Sigmoid colon (tissue), 7 donors: ENCODE measurements at places on chromosomes 2 and 18. TPM values are rescaled to one million over a fixed set of nuclear protein-coding genes. Genes with fewer than 3 reads are reported as not detected.

Gene FBXO36
- 3.0 TPM for total RNA-seq

Gene ADRA2B
- 0.49 TPM for total RNA-seq

GRCh38 chr18:21682371-21683051 lies 22.1 kb downstream of the ABHD3 start:
- H3K27me3 ChIP-seq, result no peaks in the 10 kb centered on the region
- no peaks in the 10 kb centered on the region for H3K36me3 ChIP-seq
- peak overlapping the region; percentile 73 for H3K27ac ChIP-seq
- peaks cover 10% of the 10 kb centered on the region for H3K4me1 ChIP-seq
- DNase-seq, result no peak

DNA sequence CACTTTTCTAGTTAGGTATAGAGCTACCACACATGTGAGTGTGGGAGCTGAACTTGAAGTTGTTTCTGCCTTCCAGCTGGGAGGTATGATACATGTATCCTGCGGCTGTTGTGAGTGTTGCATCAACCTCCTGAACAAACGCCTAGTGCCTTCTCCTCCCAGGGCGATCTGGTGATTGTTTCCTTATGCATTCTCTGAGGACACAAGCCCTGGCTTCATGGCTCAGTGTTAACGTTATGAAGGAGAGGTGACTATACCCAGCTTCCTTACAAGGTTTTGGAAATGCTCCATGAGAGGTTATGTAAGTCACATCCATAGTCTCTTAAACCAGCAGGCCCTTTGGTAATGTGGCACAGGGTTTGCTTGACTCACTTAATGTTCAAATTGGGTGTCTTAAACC lies 64.9 kb downstream of the SPRED2 start:
- no peaks in the 10 kb centered on the region for H3K27me3 ChIP-seq
- peak overlapping the region; percentile 60 for H3K27ac ChIP-seq
- no peak overlapping the region for H3K4me3 ChIP-seq
- H3K36me3 ChIP-seq, result no peaks in the 10 kb centered on the region

- H3K4me1 ChIP-seq, result no peaks in the 10 kb centered on the region
- DNase-seq, result no peak
- no peak overlapping the region for H3K4me3 ChIP-seq
- H3K27ac ChIP-seq, result no peak overlapping the region
Observed at GRCh38 chr2:220987839-220988238, 584.3 kb downstream of the EPHA4 start.

DNA sequence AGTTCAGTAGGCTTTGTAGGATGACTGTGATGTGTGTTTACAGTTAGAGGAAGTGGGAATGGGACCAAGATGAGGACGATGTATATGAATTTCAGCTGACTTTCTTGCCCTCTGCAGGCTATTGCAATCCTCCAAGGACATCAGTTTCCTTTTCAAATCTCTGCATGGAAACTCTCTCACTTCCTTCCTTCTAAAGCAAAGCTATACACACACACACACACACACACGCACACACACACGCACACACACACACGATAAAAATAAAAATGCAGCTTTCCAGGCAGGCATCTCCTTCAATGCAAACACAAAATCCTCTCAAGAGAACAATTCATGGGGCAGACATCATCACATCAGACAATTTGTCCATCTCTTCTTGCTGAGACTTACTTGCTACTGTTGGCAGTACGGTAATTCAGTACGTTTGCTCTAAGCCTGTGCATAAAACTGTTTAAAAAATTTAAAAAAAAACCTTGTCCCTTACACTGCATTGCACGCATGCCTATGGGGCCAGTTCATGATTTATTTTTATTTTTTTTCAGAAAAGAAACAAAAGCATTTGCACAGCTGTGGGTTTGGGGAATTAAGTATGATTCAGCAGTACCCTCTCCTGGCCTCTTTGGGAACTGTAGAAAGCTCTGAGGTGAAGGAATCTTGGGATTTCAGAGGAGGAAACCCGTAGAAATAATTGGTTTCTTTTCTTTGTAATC lies 27.1 kb upstream of the ICOS start:
- peak overlapping the region; percentile 13 for H3K4me3 ChIP-seq
- DNase-seq, result no peak

DNA sequence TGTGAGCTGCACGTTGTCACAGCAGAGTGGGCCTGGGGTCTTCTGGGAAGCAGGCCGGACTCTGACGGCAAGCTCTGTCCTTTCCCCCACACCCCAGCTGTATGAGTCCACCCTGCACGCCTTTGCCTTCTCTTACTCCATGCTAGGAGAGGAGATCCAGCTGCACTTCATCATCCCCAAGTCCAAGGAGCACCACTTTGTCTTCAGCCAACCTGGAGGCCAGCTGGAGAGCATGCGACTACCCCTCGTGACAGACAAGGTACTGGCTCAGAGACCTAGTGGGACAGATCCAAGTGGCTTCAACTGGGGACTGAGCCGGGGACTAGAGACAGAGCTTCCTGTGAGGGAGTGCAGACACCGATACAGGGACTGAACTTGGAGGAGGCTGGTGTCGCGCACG lies 40.1 kb downstream of the NTSR2 start:
- no peak for DNase-seq
- H3K27ac ChIP-seq, result no peak overlapping the region
- no peaks in the 10 kb centered on the region for H3K27me3 ChIP-seq
- H3K4me1 ChIP-seq, result no peaks in the 10 kb centered on the region

DNA sequence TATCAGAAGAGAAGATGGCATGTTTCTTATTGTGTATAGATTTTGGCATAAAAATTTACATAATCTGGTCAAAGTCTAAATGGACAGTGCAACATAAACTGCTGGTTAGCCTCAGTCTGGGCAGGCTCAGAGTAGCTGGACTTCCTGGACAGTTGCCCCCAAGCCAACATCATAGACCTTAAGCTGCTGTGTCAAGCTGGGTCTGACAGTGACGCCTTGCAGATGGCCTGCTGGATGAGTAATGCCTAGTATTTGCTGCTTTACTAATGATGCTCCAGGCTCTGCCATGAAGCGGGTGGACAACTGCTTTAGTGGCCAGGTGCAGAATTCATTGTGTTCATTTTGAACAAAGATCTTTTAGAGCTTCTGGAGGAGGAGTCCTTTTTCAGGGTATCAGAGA lies 603.7 kb upstream of the ZEB2 start:
- no peaks in the 10 kb centered on the region for H3K36me3 ChIP-seq
- no peaks in the 10 kb centered on the region for H3K27me3 ChIP-seq
- DNase-seq, result no peak
- H3K4me3 ChIP-seq, result no peak overlapping the region

DNA sequence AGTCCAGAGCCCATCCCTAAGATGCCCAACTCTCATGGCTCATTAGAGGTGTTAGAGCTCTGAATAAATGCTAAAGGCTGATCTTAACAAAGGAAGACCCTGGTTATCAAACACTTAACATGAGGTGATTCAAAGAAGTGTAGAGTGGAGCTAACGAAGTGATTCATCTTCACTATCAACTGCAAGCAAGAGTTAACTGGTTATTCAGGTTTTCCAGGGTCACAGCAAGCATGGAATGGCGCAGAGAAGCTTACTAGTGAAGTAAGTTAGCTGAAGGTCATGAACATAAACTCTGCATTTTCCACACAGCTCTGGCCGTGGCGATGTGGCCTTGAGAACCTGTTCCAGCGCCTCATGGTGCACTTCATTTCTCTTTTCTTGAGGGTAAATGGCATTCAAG lies 17.0 kb downstream of the RND3 start:
- H3K27me3 ChIP-seq, result no peaks in the 10 kb centered on the region
- DNase-seq, result no peak
- H3K4me3 ChIP-seq, result no peak overlapping the region
- no peaks in the 10 kb centered on the region for H3K36me3 ChIP-seq
- peaks cover 48% of the 10 kb centered on the region for H3K4me1 ChIP-seq
- no peak overlapping the region for H3K27ac ChIP-seq
